ENCODE measurements at places on chromosomes 7 and 10. TPM values are rescaled to one million over a fixed set of nuclear protein-coding genes. Genes with fewer than 3 reads are reported as not detected.

Gene PCDH15
- not detected for total RNA-seq

Gene PDGFA
- 58.7 TPM for total RNA-seq

Gene CUBN
- total RNA-seq, result 0.42 TPM

Gene ZNF853
- total RNA-seq, result 0.79 TPM

Gene CYP2C18
- 4.9 TPM for total RNA-seq

Gene CARD11
- 2.8 TPM for total RNA-seq

Gene SRGN
- total RNA-seq, result 19.5 TPM

Gene OR2A42
- total RNA-seq, result not detected

Gene CALY
- 0.43 TPM for total RNA-seq

Gene ZNF467
- 1.5 TPM for total RNA-seq

Gene NEUROD6
- total RNA-seq, result not detected

Gene TRA2A
- total RNA-seq, result 60.6 TPM

Gene TCF7L2
- total RNA-seq, result 118 TPM

Gene SAMD9L
- total RNA-seq, result 22.6 TPM

Gene ACHE
- total RNA-seq, result 29.2 TPM

Gene NKX1-2
- not detected for total RNA-seq

Gene LIPM
- not detected for total RNA-seq

Gene TRIL
- total RNA-seq, result 0.52 TPM

Gene C7orf57
- not detected for total RNA-seq

Gene PLXNA4
- total RNA-seq, result 1.1 TPM

Gene RNF148
- total RNA-seq, result 0.25 TPM

Gene CDC123
- 58.8 TPM for total RNA-seq

Gene ASZ1
- not detected for total RNA-seq

Gene ADCYAP1R1
- 1.5 TPM for total RNA-seq

Gene CPN1
- not detected for total RNA-seq

Gene FAS
- 33.8 TPM for total RNA-seq

Gene BMPR1A
- 50.9 TPM for total RNA-seq

Gene MEIG1
- total RNA-seq, result not detected

Gene DOCK1
- 64.0 TPM for total RNA-seq

Gene PNLIPRP3
- total RNA-seq, result 0.14 TPM

Gene HOXA3
- total RNA-seq, result 16.4 TPM

Gene AKR1B15
- total RNA-seq, result 14.0 TPM

Gene ATRNL1
- 9.0 TPM for total RNA-seq

Gene MTURN
- 15.2 TPM for total RNA-seq

Gene FAM24B
- 4.1 TPM for total RNA-seq

Gene TAS2R4
- 1.2 TPM for total RNA-seq

Data from left colon (tissue), 2 donors.